ENCODE measurements at places on chromosomes 1 and 21.

DNA sequence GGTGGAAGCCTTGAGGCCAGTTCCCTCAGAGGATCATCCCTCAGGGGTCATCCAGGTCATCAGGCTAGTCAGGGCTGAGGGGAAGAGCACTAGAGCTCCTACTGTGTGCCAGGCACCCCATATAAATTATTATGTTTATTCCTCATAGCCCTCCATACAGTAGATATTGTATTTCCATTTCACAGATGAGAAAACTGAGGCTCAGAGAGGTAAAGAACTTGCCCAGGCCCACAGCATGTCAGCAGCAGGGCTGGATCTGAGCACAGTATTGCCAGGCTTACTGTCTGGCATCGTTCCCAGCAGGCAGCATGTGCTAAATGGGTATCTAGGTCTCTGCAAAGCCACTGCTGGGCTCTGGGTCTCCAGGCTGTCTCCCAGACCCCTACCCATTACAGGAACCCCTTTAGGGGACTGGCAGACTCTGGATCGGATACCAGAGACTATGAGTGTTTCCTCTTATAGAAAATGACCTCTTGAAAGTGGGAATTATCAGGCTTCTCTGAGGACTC lies 153.3 kb downstream of the PTPRU start:
- DNase-seq, result no peak

- DNase-seq, result no peak
Measured at GRCh38 chr1:13808729-13809131, 108.7 kb downstream of the PRDM2 start.

DNA sequence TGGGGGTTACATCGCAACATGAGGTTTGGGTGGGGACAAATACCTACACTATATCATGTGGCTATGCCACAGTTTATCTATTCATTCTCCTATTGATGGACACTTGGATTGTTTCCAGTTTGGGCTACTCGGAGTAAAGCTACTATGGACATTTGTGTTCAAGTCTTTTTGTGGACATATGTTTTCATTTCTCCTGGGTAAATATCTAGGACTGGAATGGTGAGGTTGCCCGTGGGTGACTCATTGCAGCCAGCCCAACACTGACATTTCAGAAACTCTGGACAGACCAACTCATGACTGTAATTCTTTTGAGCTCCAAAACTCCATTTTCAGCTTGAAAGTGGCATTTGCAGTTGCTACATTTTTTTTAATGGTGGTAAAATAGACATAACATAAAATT lies 82.7 kb downstream of the KAZN start:
- no peak for DNase-seq

GRCh38 chr1:238745069-238745468 lies 641.3 kb upstream of the CHRM3 start:
- DNase-seq, result no peak

DNA sequence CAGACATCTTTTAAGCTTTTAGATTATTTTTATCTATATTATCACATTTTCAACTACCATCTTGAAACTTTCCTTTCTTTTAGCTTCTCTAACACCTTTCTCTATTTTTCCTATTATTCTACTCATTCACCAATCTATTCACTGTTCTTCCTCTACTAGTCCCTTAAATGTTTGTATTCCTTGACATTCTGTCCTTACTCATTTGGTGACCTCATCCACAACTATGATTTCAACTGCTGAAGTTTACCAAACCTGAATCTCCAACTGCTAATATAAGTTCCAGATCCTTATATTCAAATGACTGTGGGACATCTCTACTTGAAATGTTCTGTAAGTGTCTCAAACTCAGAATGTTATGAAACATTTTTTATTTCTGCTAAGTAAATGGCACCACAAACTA lies 49.2 kb downstream of the TUT4 start:
- no peak for DNase-seq

DNA sequence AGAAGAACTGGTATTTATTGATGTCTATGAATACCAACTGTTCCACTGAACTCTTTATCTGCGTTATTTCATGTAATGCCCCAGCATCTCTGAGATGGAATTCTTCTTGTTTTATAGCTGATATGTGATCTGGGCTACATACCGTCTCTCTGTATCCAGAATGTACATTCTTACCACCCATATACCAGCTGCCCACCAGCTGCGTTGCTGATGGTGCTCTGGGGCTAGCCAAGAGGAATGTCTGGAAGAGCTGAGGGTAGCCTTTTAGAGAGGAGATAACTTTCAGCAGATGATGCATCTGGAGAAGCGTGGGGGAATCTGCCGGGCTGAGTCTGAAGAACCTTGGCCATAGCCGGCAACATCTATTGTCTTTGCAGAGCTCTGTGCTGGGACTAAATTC lies 137.5 kb downstream of the RYR2 start:
- DNase-seq, result no peak

GRCh38 chr1:202687798-202688197 lies 22.5 kb downstream of the SYT2 start:
- DNase-seq, result no peak
